Left lung (tissue), 14 donors: ENCODE measurements at places on chromosomes 4 and X. TPM values are rescaled to one million over a fixed set of nuclear protein-coding genes. Genes with fewer than 3 reads are reported as not detected.

GRCh38 chr4:154478547-154478946 lies 13.1 kb downstream of the DCHS2 start:
- no peak overlapping the region for H3K27ac ChIP-seq
- no peaks in the 10 kb centered on the region for H3K4me1 ChIP-seq
- H3K4me3 ChIP-seq, result no peak overlapping the region
- DNase-seq, result no peak

The C4orf50 gene
- total RNA-seq, result 0.10 TPM

The TEX11 gene
- not detected for total RNA-seq

GRCh38 chr4:185190306-185190856 lies 13.4 kb downstream of the CFAP97 start:
- DNase-seq, result no peak
- no peak overlapping the region for H3K4me3 ChIP-seq
- no peaks in the 10 kb centered on the region for H3K27me3 ChIP-seq
- H3K36me3 ChIP-seq, result peaks cover 24% of the 10 kb centered on the region
- no peaks in the 10 kb centered on the region for H3K4me1 ChIP-seq

GRCh38 chr4:19478791-19479190 lies 772.9 kb upstream of the SLIT2 start:
- no peak overlapping the region for H3K27ac ChIP-seq
- no peak overlapping the region for H3K4me3 ChIP-seq
- no peaks in the 10 kb centered on the region for H3K36me3 ChIP-seq
- DNase-seq, result no peak
- no peaks in the 10 kb centered on the region for H3K4me1 ChIP-seq
- no peaks in the 10 kb centered on the region for H3K27me3 ChIP-seq
